ENCODE measurements at places on chromosomes 5 and 9.

GRCh38 chr5:140182075-140182711, 7.2 kb downstream of the CYSTM1 start:
- no peak for DNase-seq

DNA sequence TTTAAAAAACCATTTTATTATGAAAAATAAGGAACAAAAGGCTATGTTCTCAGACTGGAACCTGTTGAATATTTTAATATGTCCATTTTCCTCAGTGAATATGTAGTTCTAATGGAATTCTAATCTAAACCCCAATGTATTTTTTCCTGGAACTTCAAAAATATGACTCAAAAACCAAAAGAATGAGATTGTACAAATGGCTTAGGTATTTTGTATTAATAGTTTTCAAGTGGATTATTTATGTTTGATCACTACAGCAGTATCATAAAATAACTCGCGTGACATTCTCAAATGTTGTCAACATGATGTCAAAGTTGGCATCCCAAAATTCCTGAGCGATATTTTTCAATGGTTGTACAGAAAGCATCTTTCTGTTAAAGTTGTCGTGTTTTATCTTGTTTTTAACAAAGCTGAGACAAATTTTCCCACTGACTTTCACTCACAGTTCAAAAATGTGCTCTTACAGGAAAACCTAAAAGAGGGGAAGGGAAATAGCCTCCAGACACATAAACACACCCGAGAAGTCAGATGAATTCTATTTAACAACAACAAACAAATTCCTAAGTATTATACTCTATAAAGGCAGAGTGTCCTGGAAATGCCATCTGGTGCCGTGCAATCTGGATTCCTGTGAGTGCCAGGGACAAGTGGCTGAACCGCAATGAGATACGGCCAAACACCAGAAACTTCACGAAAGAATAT, 68.1 kb upstream of the TAS2R1 start:
- DNase-seq, result no peak

DNA sequence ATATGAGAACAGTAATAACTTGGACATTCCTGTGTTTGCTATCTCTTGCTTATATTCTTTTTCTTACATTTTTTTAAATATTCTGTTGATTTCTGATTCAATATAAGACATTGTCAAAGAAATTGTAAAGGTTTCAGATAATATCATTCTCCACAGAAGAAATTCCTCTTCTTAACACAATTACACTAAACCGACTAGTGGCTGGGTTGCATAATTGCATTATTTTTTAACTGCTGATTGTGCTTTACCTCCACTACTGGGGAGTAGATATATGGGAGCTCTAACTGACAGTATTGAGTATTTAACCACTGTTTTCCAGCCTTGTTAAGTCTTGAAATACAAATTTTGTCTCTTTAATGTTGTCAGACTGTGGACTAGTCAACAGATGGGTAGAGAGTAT, 723.8 kb upstream of the EDIL3 start:
- no peak for DNase-seq

GRCh38 chr5:159990506-159990905, 18.4 kb upstream of the TTC1 start:
- DNase-seq, result no peak

DNA sequence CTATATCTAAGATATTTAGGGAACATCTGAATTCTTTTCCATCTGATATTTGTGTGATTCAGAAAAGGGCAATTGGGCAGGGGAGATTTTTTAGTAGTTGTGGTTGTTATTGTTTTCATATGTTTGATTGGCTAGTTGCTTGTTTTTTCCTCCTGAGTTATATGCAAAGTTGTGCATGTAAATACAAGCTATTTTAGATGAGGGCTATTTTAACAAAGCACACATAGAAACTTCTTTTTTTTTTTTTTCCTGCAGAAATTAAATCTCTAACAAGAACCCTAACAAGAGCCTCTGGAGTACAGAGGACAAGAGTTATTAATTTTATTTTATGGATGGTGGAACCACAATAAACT, 559.1 kb downstream of the CETN3 start:
- DNase-seq, result no peak

- DNase-seq, result no peak
Measured at GRCh38 chr5:9545136-9545991, 511 bp downstream of the SEMA5A start.

- no peak for DNase-seq
Measured at GRCh38 chr9:131255676-131256197, 20.6 kb downstream of the FAM78A start.

- no peak for DNase-seq
Measured at GRCh38 chr5:1141834-1142233, 30.0 kb upstream of the SLC12A7 start.

DNA sequence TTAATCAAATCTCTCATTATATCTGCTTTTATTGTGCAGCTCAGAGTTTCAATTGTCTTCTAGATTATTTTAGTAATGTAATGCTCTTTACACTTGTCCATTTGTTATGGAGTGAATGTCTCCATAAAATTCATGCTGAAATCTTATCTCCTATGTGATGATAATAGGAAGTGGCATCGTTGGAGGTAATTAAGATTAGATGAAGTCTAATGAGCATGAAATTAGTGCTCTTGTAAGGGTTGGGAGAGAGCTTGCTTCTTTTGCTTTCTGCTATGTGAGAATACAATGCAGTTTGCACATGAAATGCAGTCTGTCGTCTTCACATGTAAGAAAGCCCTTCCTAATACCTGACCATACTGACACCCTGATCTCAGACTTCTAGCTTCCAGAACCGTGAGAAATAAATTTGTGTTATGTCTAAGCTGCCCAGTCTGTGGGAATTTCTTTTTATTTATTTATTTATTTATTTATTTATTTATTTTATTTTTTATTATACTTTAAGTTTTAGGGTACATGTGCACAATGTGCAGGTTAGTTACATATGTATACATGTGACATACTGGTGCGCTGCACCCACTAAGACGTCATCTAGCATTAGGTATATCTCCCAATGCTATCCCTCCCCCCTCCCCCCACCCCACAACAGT, 1399.2 kb upstream of the CDH6 start:
- DNase-seq, result no peak

DNA sequence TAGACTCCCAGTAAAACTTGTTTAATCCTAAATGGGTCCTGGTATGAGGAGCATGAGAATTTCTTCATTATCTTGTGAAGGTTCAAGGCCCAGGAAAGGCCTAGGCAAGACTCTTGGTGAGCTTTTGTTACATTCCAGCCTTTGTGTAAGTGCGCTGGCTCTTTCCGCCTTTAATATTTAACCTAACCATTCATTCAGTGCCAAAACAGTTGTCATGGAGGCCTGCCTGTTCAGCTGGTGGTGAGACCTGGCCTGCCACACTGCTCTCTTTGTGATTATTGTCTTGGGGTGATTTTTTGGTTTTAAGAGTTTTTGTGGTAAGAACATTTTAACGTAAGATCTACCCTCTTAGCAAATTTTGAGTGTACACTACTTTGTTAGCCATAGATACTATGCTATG, 127.5 kb upstream of the WWC1 start:
- DNase-seq, result no peak

- DNase-seq, result no peak
Measured at GRCh38 chr9:94144394-94144793, 60.1 kb downstream of the PTPDC1 start.

GRCh38 chr5:68227532-68228160, 12.1 kb downstream of the PIK3R1 start:
- no peak for DNase-seq

GRCh38 chr5:110109667-110110066, 419.9 kb downstream of the MAN2A1 start:
- DNase-seq, result no peak

- DNase-seq, result no peak
Measured at GRCh38 chr9:18438300-18438925, 35.5 kb upstream of the ADAMTSL1 start.

GRCh38 chr9:69195668-69196067, 21.6 kb downstream of the TJP2 start:
- no peak for DNase-seq

DNA sequence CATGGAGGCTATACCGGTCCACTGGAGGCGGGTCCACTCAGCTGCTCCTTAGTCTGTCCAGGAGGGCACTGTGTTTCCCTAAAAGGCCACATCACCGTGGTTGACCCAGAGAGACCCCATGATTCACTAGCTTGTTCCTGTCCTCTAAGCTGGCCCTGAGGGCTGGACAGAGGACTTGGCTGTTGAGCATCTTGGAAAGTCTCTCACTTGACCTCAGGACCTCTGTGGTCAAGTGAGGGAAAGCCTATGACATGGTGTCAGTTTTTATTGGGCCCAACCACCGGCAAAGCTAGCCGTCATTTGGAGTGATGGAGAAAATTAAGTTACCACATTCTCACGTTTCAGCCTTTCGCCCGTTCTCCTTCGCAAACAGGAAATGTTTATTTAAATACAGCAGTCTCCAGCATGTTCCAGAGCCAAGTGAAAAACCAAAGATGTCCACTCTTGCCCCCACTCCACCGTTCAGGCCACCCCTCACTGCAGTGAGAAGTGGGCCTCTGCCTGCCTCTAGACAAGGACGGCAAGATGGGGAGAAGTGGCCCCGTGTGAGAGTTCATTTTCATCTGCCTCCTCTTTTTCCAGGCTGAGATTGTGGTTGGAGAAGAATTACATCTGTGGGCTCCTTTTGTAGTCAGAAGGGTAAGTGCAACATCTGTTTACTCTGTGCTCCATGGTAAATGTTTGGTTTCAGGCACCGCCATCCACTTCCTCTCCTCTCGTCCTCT, 4.4 kb downstream of the SLIT3 start:
- DNase-seq, result no peak

- DNase-seq, result no peak
Measured at GRCh38 chr5:2883771-2884170, 132.3 kb upstream of the IRX2 start.

GRCh38 chr5:157923765-157924164, 64.8 kb upstream of the CLINT1 start:
- no peak for DNase-seq

DNA sequence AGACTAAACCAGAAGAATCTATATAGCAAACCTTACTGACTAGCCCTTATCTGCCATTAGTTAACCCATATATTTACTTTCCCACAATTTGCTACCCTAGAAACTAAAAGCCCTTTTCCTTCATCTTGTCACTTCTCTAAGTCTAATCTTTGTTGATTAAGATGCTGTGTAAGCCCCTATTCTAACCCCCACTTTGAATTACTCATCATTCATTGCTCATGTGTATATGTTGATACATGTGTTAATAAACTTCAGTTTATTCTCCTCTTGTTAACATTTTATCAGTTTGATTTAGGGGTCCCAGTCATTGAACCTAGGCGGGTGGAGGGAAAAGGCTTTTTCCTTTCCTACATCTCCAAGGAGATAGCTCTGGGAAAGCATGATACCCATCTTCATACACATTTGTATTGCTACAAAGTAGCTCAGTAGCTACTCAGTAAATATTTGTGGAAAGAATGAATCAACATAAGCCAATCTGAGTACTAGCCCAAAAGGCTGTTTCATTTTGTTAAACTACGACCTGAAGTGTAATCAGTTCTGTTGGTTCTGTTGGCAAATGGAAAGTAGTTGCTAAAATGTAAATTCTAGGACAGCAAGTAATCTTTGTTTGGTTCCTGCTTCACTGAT, 35.1 kb upstream of the NDFIP1 start:
- no peak for DNase-seq

DNA sequence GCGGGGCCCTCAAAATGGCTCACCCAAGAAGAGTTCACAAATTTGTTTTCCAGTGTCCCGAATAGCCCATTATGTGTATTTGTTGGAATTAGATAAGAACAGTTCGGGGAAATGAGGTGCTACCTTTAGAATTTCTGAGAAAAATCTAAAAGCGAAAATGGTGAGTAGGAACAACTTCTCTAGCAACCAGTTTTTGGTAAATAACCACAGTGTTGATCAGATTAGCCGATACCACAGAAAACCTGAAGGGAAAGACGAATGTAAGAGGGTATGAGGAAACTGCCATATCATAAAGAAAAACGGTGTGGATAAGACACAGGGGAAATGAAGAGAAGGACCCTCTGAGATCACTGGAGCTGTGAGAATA, 31.0 kb downstream of the ADAM19 start:
- DNase-seq, result no peak

- no peak for DNase-seq
Measured at GRCh38 chr5:2015124-2015848, 132.6 kb upstream of the IRX4 start.

GRCh38 chr9:109317979-109318741, 2.7 kb downstream of the EPB41L4B start:
- no peak for DNase-seq

GRCh38 chr9:131024978-131025868, 16.2 kb downstream of the LAMC3 start:
- no peak for DNase-seq

DNA sequence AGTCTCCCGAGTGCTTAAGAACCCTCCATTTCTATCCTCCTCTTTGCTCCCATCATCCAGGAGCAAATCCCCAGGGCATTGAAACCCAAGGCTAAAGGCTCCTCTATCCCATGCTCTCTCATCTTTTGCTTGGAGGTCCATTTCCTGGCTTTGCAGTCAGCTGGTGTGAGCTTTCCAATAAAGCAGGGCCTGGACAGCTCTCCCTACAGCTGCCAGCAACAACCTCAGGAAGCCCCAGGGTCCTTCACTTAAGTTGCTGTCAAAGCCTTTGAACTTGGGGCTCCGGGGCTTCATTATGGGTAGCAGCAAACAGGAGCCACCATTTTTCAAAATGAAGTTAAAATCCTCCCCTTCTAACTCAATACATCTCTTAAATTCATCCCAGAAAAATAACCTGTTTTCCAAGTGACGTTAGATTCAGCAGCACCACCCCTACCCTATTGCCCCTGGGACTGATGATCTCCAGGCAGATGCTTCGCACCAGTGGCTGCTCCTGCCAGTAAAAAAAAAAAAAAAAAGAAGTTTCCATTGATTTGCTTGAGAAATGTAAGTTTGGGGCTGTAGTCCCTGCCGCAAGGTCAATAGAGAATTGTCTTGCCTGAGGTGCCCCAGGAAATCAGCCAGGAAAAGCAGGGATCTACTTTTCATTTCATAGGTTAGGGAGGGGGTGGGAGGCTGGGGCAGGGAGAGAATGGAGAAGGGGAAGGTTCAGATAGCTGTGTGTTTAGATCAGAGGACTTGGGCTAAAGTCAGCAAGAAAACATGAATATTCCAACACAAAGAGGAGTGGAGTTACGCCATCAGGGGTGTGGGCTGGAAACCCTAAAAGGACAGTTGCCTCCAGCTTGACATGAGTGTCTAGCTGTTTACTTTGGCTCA, 83.8 kb upstream of the IL6ST start:
- DNase-seq, result no peak

- DNase-seq, result no peak
Measured at GRCh38 chr5:169694091-169694625, 57.1 kb downstream of the DOCK2 start.

- no peak for DNase-seq
Measured at GRCh38 chr5:172688349-172689217, 47.5 kb downstream of the NEURL1B start.

DNA sequence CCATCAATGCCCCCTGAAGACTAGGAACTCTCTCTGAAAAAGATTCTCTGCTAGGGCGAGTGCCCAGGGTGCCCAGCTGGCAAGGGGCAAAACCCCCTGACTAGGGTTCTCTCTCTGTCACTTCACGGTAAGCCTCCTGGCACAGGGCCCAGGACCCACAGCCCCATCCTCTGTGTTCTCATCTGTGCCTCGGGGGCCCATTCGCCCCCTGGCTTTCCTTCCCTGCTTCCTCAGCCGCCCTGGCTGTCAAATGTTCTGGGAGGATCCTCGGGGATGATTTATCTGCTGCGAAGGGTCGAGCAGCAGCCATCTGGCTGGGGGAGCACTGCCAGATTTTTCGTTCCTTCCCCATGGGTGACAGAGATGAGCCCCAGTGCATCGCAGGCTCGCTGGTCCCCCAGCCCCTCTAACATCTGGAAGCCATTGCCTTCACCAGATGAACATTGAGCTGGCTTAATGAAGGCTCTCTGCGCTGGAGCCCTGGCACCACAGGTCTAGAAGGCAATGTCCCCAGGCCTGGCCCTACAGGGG, 24.2 kb downstream of the HMCN2 start:
- DNase-seq, result no peak

GRCh38 chr5:8958602-8959001, 587.3 kb downstream of the SEMA5A start:
- DNase-seq, result no peak
